ENCODE measurements at places on chromosomes 1 and 21.

GRCh38 chr21:26116456-26117011 lies 54.0 kb downstream of the APP start:
- DNase-seq: no peak

GRCh38 chr1:159067699-159068621 lies 8.6 kb downstream of the AIM2 start:
- DNase-seq: no peak

GRCh38 chr1:207205614-207206061 lies 101.6 kb downstream of the C4BPA start:
- DNase-seq: no peak

- no peak for DNase-seq
These were observed 452 bp upstream of the EXOSC10 start for GRCh38 chr1:11100149-11100493.

DNA sequence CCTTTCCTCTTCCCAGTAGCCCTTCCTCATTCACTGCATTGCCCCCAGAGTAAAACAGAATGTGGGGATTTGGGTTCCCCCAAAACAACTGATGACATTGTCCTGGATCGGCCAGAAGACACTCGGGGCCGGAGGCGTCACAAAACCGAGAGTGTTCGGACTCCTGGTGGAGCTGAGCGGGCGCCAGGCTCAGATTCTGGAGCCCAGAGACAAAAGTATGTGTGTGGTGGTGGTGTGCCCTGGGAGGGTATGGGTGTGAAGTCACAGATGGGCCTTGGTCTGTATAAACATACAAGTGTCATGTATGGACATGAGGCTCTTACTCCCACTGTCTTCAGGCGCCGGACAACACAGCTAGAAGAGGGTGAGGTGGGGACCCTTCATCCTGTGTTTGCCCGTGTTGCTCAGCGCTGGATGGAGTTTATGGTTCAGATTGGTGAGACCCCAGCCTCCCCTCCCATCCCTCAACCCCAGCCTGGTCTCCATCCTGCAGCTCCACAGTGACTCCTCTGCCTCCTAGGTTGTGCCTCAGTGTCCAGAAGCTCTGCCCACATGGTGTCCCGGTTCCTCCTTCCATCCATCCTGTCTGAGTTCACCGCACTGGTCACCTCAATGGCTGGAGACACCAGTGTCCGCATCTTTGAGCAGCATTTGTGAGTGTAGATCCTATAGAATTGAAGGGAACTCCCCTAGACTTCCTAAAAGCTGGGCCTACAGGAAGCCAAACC lies 12.4 kb downstream of the HYI start:
- no peak for DNase-seq

GRCh38 chr1:205716371-205717132 lies 33.4 kb downstream of the NUCKS1 start:
- DNase-seq: no peak

DNA sequence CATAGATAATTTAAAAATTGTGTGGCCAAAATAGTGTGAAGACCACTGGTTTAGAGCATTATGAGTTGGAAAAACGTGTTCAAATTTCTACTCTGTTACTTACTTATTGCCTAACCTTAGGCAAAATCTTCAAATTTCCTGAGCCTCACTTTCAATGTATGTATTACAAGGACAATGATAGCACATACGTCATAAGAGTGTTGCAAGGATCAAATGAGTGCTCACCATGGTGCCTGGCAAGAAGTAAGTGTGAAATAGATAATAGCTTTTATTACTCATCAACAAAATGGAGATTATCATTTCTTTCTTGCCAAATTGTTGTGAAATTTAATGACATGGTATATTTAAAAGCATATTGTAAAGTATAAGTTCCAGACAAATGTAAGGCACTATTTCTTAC lies 57.2 kb downstream of the FH start:
- DNase-seq: no peak

- DNase-seq: no peak
These were observed 130.3 kb downstream of the GLIS1 start for GRCh38 chr1:53608676-53609075.

GRCh38 chr1:224863486-224863885 lies 66.0 kb upstream of the DNAH14 start:
- DNase-seq: no peak

GRCh38 chr1:53862507-53862906 lies 24.4 kb upstream of the NDC1 start:
- DNase-seq: no peak

- DNase-seq: no peak
These were observed at the start of gene ITGB2 for GRCh38 chr21:44920694-44921604. TSS of gene ITGB2 (minus strand) at chr21:44920899. CDS start at chr21:44910782, 10,117 bp downstream.

- DNase-seq: no peak
These were observed 4.2 kb downstream of the OR2T1 start for GRCh38 chr1:248406721-248407692.

DNA sequence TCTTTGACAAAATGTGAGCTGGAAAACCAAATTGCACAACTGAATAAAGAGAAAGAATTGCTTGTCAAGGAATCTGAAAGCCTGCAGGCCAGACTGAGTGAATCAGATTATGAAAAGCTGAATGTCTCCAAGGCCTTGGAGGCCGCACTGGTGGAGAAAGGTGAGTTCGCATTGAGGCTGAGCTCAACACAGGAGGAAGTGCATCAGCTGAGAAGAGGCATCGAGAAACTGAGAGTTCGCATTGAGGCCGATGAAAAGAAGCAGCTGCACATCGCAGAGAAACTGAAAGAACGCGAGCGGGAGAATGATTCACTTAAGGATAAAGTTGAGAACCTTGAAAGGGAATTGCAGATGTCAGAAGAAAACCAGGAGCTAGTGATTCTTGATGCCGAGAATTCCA lies 42.7 kb downstream of the CENPF start:
- no peak for DNase-seq

DNA sequence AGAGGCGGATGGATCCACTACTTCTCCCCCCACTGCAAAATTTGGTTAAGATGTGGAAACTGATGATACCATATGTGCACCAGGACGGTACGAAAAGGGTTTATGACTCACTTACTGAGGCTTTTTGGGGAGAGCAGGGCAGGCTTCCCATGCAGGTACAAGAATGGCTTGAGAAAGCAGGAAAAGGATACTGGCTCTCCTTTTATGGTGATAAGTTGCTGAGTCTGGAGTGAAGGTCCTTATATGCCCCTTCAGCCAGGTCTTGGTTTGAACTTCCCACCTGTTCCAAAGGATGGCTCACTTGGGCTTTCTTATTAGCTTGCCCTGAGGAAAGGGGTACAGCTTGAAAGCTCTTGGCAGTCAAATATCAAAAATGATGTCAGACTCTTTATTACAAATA lies 23.1 kb downstream of the MPZL1 start:
- no peak for DNase-seq

- DNase-seq: peak; percentile 79
These were observed 178.0 kb downstream of the CAMTA1 start for GRCh38 chr1:6962996-6963911.

DNA sequence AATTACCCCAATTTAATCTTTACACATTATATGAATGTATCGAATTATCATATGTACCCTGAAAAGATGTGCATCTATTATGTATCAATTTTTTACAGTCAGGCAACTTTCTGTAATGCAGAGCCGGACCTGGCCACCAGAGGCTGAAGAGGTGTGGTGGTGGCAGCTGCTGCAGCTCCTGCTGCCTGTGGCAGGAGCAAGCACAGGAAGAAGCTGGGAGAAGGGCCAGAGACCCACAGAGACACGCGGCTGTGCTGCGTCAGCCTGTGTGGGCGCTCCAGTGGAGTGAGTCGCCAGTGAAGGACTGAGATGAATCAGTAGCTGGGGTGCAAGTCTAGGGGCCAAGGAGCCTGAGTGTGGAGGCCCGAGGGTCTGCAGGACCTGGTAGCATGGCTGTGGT lies 74.3 kb upstream of the COG2 start:
- DNase-seq: peak; percentile 12

DNA sequence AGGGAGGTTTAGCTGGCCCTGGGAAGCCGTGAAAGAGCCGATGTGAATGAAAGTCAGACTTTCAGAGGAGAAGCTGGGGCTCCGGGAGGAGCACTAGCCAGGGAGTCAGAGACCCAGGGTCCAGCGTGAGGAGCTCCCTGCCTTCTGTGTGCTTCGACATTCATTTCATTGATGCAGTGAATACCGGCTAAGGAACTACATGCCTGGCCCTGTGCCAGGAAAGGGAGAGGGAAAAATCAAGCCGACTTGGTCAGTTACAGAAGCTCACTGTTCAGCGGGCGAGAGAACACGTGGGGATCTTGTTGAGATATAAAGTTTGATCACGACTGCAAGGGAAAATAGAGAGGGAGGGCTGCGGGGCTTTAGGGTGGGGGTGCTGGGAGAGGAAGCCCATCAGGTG lies 76.7 kb upstream of the RUNX3 start:
- DNase-seq: no peak

- DNase-seq: no peak
These were observed 531.8 kb downstream of the KIF26B start for GRCh38 chr1:245686446-245687030.

DNA sequence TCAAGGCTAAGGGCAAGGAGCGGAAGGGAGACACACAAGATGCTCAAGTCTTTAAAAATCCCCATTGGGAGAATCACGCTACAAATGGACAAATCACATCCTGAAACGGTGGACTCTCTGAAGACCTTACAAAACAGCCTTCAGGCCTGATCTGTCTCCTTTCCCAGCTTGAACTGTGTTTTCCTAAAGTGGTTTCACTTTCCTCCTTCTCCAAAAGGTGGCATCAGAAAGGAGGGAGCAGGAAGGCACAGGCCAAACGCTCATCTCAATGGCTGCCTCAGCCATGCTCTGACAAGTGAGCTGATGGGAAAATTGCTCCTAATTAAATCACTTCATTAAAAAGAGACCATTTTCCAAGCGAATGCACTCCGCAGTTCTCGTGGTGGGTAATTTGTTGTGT lies 47.7 kb downstream of the UTP25 start:
- DNase-seq: no peak

DNA sequence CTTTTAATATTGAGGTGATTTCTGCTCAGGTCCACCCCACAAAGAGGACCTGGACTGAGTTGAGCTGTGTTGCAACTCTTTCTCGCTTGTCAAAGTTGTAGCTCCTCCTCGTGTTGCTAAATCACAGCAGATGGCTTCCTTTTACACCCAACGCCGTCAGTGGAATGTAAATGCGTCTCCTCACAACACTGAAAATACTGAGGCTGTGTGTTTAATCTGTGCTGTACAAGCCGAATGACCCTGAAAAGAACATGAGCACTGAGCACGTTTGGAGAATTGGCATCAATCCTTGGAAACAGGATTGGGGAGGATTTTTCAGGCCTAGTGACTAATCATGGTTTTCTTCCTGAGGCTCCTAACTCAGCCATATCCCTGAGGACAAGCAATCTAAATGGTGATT lies 196.0 kb downstream of the CRB1 start:
- DNase-seq: no peak

- no peak for DNase-seq
These were observed 31.7 kb upstream of the KLF17 start for GRCh38 chr1:44086692-44087474.

- DNase-seq: no peak
These were observed 20.8 kb upstream of the TLCD4 start for GRCh38 chr1:95096218-95096841.

GRCh38 chr1:32231843-32232432 lies 9.7 kb downstream of the EIF3I start:
- DNase-seq: no peak

- no peak for DNase-seq
These were observed 996 bp upstream of the TMEM51 start for GRCh38 chr1:15152318-15153183.

DNA sequence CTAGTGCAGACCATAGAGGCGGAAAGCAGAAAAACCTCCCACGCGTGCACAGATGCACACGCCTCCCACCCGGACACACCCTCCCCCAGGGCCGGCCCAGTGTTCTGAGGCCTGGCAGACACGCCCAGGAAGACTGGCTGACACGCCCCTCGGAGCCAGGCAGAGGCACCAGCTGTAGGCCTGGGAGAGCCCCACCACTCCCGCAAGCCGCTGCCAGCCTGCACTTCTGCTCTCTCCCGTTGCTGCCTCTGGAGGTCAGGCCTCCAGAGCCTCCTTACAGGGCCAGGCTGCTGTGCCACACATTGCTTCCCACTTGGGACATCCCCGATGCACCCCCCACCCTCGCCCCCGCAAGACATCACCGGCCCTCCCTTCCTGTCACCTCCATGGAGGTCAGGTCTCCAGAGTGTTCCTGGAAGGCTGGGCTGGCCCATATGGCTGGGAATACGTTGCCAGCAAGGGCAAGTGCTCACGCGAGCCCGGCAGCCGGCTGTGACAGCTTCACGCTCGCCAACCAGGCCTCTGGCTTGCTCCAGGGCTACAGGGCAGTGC lies 40.4 kb downstream of the CASZ1 start:
- peak; percentile 41 for DNase-seq

DNA sequence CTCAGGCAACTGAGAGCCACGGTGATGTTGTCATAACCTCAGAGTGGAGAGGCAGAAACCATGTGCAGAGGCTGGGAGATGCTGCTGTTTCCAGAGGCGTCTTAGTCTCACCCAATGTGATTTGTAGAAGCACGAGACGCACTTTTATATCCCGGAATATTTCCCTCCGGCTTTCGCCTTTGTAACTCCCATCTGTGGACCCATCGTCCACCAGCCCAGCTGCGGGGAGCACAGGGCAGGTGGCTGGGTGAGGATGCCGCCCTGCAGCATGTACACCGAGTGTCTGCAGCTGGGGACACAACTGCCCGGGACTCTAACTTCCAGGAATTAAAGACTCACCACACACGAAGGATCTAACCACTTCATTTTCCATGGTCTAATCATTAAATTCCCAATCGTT lies 43.5 kb downstream of the UBASH3A start:
- no peak for DNase-seq

DNA sequence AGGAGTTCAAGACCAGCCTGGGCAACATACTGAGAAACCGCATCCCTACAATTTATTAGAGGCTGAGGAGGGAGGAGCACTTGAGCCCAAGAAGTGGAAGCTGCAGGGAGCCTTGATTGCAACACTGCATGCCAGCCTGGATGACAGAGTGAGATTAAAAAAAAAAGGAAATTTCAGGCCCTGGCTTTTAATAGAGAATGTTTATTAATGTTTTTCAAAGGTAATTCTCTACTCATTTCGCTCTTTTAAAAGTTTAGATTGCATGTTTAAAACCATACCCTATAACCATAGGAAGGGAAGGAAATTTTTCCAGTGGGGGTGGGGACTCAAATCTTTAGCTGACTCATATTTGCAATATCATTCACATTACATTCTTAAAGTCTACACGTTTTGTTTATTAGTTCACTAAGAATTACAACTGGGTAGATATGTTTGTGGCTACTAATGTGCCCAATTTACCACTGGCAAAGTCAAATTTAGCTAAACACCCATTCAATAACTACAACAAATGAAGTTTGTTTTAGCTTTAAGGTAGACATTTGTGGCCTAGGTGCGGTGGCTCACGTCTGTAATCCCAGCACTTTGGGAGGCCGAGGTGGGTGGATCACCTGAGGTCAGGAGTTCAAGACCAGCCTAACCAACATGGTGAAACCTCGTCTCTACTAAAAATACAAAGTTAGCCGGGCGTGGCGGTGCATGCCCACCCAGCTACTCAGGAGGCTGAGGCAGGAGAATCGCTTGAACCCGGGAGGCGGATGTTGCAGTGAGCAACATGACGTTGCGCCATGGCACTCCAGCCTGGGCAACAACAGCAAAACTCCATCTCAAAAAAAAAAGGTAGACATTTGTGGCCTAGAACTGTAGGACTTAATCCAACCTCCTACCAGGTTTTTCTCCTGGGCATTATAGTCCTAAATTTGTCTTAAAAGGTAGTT lies 5.0 kb downstream of the KDM5B start:
- DNase-seq: no peak

Measured in stimulated activated CD4-positive, alpha-beta T cell treated with anti-CD3 and anti-CD28 coated beads, Interleukin-12 subunit alpha, Interleukin-12 subunit beta, amount 100 ng/mL, for 48 hours (primary cell).